CD4-positive, alpha-beta T cell (primary cell): ENCODE measurements at places on chromosomes 11 and 22.

GRCh38 chr11:22976146-22976545 is 115.9 kb upstream of the CCDC179 start:
- no peak for DNase-seq

DNA sequence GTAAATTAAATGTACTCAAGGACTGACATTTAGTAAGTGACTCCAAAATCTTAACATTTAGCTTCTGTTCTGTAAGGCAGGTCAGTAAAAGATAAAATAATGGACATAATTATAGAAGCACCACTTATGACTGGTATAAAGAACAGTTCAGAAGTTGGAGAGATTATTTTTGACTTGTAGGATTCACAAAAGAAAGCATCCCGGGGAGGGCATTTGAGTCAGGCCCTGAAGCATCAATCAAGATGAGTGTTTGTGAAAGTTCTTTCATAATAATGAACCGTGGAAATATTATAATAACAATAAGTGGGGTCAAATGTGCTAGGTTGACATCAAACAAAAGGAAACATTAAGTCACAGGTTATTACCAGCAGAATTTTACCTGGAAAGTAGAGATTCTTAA is 201.9 kb downstream of the DDX10 start:
- DNase-seq = no peak

DNA sequence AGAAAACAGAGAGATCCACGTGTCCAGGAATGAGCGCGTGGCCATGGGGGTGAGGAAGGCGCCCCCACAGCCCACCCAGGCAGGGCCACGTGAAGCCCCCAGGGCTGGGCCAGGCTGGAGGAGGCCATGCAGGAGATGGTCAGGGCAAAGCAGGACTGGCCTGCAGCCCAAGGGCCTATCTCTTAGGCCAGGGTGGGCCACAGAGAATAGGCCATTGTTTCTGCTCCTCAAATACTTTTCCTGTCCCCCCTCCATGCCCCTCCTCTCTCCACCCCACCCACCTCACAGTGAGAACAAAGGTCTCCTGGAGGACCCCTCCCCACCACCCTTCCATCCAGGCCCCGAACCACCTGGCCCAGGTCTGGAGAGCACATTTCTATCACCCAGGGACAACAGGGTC is 8.3 kb upstream of the CDC42EP1 start:
- no peak for DNase-seq

- DNase-seq = no peak
These were observed 566.5 kb upstream of the B3GAT1 start for GRCh38 chr11:134978388-134979088.

- DNase-seq = no peak
These were observed 12.9 kb upstream of the LRRC32 start for GRCh38 chr11:76683161-76684095.

- DNase-seq = no peak
These were observed 48.5 kb upstream of the DDI1 start for GRCh38 chr11:103987629-103988594.

GRCh38 chr22:39545386-39546365 is 13.1 kb upstream of the RPS19BP1 start:
- peak; percentile 82 for DNase-seq

DNA sequence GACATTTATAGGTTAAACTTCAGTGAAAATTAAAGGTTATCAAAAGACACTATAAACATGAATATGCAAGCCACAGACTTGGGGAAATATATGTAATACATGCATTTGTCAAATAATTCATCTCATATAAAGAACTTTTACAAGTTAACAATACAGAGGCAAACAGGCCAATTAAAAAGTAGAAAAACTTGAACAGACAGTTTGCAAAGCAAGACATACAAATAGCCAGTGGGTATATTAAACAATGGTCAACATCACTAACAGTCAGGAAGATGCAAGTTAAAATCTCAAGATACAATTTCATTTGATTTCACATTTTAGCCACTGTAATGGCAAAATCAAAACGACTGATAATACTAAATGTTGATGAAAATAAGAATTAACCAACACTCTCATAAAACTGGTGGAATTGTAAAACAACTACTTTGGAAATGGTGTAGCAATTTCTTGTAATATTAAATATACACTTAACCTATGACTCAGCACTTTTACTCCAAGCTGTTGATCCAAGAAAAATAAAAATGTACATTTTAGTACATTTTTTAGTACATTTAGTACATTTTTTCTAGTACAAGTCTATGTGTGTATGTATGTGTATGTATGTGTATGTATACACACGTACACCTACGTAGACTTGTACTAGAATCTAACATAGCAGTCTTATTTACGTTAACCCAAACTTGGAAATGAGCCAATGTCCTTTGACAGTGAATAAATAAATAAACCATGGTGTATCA is 62.8 kb downstream of the LRRC74B start:
- DNase-seq = no peak
